ENCODE measurements at places on chromosomes 3 and 15.

- DNase-seq = no peak
Measured at GRCh38 chr3:188043891-188044290, 110.1 kb upstream of the LPP start.

GRCh38 chr15:58490086-58490887, 58.5 kb downstream of the LIPC start:
- DNase-seq = no peak

GRCh38 chr15:88657326-88658069, 18.7 kb downstream of the ISG20 start:
- no peak for DNase-seq

DNA sequence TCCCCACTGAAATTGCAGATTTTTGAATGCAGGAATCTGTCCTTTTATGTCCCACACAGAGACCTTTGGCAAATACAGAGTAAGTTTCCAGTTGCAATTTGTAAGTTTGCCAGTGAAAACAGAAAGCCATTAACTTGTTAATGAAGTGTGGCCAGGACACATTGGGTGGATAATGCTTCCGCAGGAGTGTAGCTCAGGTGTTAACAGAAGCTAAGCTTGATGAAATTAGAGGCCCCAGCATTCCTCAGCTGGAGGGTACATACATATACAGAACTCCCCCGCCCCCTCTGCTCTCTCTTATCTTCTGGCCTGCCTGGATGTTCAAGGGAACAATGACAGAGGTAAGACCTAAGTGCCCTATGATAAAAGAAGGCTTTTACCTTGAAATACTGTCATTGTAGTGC, 8.1 kb upstream of the LRRC2 start:
- no peak for DNase-seq

DNA sequence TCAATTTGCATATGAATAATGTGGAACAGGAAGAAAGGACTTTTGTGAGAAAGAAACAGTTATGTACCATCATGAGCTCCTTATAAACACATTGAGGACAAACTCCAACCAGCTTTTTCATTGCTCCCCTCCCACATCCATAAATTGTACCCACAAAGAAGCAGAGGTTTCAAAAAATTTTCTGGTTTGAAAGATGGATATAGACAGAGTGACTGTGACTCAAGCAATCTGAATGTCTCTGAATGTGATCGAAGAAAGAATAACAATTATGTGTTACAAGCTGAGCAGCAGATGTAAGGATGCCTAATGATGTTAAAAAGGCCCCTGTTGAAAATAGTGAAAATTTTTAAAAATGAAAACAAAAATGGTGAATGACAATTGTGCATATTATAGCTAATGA, 127.4 kb downstream of the TFG start:
- no peak for DNase-seq

DNA sequence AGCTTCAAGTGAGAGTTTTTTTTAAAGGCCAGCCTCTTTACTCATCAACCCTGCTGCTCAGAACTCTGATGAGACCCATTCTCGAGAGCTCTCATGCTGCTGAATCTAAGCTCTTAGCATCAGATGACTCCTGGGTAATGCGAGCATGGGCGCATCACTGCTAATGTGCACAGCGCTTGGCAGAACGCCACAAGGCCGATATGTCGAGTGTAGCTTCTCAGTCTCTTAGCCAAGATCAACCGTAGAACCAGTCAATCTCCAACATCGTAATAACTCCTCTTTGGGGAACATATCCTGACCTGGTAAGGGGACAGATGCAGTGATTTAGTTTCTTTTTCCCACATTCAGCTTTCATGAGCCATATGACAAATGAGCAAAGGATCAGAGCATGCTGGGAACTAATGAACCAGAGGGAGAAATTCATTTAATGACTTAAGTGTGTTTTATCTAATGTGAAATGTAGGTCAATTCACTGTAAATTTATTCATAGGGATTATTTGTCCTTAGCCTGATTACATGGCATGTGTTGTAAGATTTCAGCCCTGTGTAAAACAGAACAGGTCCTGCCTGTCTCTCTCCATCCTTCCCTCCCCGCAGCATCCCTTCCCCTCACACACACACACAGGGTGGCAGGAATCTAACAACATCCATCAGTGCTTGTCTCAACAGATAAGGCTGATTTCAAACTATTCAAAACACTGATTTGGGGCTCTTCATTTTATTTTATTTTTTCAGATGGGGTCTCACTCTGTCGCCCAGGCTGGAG, 195.4 kb upstream of the C2CD4B start:
- DNase-seq = no peak

DNA sequence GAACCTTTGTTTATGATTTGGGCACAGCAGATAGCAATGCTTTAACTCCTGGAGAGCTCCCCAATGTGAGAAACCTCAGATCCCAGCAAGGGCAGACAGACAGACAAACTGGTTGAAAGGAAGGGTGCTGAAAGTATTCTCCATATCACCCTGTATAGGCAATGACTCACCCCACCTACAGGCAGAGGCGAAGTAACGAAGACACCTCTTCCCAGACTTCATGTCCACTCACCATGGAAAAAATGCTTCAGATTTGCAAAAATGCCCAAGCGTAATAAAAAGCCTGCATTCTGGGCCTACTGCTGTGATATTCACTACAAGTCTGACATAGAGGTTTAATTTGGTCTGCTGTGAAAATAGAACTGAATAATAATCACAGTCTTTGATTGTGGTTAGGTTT, 50.5 kb downstream of the THBS1 start:
- DNase-seq = no peak

- DNase-seq = no peak
Measured at GRCh38 chr15:101255615-101256241, 3.9 kb upstream of the CHSY1 start.

DNA sequence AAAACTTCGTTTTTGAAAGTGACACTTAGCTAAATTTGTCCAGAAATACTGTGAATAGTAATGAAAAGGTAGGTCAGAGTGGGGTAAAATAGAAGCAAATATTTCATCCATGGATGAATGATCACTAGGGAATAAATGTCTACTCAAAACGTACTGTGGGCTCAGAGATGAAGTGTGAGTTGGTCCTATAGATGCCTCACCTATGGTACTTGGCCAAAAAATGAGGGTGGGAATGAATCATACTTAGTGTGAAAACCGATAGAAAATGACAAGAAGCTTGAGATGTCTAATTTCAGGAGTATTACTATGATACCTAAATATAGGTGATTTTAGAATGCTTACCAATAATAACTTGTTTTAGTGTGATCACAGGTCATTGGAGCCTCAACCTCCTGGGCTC, 155.9 kb downstream of the GMNC start:
- DNase-seq = no peak

DNA sequence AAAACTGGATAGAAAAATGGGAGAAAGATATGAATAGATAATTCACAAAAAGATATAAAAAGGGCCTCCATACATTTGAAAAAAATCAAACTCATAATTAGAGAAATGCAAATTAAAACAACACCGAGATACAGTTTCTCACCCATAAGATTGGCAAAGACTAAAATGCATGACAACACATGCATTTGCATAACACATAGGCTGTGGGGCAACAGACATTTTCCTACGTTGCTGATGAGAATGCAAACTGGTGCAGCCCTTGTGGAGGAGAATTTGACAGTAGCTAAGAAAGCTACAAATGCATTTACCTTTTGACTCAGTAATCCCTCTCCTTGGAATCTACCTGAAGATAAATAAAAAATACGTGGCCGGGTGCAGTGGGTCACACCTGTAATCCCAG, 11.4 kb upstream of the CAND2 start:
- DNase-seq = no peak

GRCh38 chr15:58566029-58566428, 134.2 kb downstream of the LIPC start:
- no peak for DNase-seq

GRCh38 chr15:68484696-68485400, 52.9 kb upstream of the ITGA11 start:
- DNase-seq = peak; percentile 81
